ENCODE measurements at places on chromosomes 4 and X.
A peak's percentile ranks its signal among the peaks of the same experiment; 100 is the strongest.

GRCh38 chrX:49878128-49878833, 1.0 kb upstream of the USP27X start:
- DNase-seq: peak; percentile 9

DNA sequence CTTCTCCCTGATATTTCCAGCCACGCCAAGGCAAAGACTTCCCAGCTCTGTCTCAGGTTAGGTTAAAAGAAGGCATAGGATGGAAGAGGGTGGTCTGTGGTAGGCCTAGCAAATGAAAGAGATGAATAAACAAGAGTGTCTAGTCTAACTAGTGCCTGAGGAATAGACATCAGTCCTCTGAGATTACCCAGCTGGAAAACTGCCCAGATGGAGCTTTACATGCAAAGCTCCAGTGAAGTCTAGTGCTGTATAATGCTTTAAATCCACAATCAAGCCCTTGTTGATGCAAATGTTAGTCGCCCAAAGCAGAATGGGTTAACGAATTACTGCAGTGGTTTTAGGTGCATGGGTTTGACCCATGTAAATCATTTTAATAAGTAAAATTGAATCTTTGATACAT, 24.8 kb upstream of the GUCY1B1 start:
- DNase-seq: no peak

- peak; percentile 30 for DNase-seq
Observed at GRCh38 chr4:145956288-145956890, 17.8 kb upstream of the ZNF827 start.

GRCh38 chr4:81722290-81722851, 250.7 kb upstream of the RASGEF1B start:
- peak; percentile 14 for DNase-seq

- DNase-seq: no peak
Observed at GRCh38 chrX:110051559-110051958, 48.6 kb downstream of the TMEM164 start.

- no peak for DNase-seq
Observed at GRCh38 chr4:112361181-112361791, 64.1 kb downstream of the ALPK1 start.

GRCh38 chr4:43374216-43374751, 481.8 kb downstream of the GRXCR1 start:
- no peak for DNase-seq

GRCh38 chr4:29151584-29151983, 1568.6 kb upstream of the PCDH7 start:
- no peak for DNase-seq

DNA sequence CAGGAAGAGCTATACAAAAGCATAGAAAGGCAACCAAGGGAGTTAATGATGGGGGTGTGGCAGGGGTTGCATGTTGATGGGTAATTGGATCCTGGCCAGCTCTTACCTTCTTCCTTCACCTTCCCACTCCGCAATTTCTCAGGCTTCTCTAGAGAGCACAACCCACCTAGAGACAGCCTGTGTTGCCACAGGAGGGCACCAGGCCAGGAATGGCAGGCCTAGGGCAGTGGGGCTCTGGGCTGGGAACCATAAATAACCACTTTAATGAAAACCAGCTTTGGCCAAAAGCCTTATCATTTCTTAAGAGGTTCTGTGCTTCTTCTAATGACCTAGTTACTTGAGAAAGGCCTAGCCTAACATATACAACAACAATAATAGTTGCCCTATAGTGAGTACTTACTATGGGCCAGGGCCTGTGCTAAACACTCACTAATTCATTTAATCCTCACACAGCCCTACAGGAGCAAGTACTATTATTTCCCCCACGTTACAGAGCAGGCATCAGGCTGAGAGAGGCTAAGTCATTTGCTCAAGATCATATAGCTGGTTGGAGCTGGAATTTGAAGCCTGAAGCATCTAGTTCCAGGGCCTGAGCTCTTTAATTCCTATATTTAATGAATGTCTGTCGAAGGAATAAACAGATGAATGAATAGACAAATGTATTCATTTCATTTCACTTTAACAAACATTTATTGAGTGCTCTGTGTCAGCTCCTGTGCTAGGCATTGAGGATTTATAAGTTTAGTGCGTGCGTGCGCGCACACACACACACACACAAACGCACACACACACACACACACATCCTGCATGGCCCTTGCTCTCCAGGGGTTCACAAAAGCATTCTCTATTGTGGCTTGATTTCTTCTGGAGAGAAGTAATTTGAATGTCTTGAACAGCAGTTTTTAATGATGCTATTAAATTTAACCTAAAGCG, 66.8 kb downstream of the RTL9 start:
- no peak for DNase-seq

GRCh38 chr4:48493452-48494100, 3.5 kb downstream of the ZAR1 start:
- DNase-seq: no peak

DNA sequence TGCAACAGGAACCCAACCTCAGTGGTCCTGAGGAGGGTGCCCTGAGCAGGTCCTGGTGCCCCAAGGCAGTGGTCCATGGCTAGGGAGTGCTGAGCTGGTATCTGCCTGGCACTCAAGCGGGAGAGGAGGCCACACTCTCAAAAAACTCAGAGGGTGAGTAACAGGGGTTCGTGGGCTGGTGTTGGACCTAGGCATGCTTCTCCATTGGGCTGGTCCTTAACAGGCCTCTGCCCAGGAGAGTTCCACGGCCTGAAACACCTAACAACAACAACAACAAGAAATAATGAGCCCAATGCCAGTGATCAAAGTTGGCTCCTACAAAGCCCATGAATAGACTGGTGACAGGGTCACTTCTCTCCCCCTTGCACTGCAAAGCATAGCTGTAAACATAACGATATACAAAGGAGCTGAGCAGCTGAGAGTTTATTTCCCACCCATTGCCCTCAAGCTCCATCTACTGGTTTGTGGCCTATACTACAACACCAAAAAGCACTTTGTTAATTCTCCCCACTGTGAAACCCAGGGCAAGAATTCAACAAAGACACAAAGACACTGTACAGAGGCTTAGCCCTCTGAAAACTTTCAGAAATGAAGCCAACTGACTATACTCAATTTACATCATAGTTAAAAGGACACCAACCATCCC, 736.1 kb upstream of the ADGRL3 start:
- no peak for DNase-seq

DNA sequence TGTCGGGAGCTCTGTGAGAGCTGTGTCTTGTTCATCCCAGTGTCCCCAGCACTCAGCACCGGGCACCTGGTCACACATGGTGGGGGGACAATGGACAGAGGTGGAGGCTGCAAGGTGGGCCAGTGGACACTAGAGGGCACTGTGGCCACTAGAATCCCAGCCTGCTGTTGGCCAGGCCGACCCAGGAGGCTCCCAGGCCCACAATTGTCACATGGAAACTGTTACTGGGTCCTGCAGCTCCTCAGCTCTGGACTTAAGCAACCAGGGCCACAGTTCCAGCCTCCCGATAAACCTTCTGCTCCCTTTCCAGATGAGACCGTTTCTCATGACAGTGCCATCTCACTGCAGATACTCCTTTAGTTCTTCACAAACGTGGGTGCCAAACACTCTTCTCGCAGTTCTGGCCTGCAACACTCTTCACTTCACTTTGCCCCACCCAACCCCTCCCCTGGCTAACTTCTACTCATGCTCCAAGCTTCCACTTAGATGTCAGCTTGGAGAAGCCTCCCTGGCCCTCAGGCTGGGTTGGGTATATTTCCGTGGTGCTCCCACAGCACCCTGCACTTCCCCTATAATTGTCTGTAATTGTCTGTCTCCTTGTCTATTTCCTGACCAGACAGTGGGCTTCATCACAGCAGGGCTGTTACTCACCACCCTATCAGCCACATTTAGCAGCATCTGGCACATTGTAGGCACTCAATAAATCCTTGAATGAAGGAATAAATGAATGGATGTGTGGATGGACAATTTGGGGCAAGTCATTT, 3.5 kb upstream of the IQSEC2 start:
- peak; percentile 71 for DNase-seq
